Amniotic stem cell (primary cell): ENCODE measurements at places on chromosomes 6 and 20.

DNA sequence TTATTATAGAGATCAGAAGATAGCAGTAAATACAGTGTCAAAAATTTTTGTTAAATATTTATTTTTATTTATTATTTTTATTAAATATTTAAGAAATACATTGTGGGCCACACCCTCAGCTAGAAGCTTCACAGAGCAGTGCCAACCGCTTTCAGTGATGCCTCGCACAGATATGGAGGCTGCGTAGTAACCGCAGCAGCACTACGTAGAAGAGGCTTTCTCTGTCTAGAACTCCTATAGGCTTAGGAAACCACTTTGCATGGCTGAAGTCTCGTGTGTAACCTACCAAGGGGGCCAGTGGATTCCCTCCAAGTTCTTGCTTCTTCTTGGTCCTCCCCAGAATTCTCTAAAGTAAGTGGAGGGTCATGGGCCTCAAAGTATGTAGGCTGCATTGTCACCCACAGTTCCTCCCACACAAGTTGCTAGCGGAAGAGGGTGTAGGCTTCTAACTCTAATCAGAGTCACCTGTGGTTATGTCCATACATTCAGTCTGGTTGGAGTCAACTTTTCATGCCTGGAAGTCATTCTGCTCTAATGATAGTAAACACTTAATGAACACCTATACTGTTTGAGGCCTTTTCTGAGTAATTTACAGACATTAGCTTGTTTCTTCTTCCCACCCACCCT is 285.6 kb downstream of the CDKAL1 start:
- no peak for DNase-seq

DNA sequence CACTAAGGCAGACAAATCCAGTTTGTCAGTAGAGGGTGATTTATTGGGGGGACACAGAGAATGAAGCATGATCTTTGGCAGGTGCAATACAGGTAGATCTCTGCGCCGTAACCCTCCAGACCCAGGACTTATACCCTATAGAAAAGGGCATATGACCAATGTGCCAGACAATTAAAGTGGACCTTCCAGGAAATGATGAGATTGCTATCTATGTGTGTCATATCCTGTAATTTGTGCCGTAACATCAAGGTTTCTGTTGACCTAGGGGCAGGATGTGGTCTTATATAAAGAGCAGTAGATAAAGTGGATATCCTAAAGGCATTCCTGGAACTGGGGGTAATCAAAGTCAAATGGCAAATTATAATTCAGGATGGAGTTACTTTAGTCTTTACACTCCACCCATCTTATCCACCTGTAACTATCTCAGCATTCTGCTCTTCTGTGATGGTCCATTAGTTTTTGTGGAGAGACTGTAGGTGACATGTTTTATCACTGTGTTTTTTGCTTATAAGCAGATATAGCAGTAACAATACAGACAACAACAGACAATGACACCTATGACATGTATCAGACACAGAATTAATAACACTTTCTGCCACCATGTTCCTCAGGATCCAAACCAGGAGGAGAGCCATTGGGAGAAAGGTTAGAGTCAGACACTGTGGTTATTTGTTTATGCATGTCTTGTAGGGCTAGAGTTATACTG is 43.1 kb upstream of the ZNF337 start:
- no peak for DNase-seq

GRCh38 chr6:24898676-24899075 is 37.1 kb downstream of the RIPOR2 start:
- no peak for DNase-seq

DNA sequence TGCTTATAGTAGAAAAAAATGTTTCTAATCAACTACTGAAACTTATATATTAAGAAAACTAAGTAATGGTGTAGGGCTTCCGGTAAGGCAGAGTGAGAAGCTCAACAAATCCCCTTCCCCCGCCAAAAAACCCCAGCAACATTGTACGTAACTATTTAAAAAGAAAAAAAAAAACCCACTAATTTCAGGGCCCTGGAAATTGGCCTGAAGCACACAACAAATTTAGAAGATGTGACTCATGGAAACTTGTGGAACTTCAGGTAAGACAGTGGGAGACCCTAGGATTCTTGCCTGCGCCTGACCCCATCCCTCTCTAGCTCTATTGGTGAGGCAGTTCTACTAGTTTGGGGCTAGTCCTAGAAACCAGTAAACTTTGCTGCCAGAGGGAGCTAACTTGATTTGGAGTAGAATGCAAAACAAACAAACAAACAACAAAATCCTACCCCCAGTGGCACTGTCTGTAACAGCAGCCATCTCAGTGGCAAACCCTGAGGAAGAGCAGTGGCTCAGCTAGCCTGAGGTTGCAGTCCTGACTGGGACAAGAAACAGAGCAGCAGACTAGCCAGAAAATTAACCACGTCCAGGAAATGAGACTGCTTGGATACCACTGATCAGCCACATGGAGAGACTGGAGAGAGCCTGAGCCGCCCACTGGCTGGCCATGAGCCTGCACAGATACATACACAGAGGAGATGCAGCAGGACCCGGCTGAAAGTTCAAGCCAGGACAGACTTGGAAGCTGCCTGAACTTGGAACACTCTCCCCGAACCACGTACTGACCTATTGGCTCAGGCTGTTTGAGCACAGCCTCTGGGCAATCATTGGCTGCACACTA is 135.1 kb downstream of the TBXT start:
- DNase-seq = no peak

- no peak for DNase-seq
These were observed 11.4 kb upstream of the IFNGR1 start for GRCh38 chr6:137230547-137230946.
